ENCODE measurements at places on chromosomes 12 and 14.

DNA sequence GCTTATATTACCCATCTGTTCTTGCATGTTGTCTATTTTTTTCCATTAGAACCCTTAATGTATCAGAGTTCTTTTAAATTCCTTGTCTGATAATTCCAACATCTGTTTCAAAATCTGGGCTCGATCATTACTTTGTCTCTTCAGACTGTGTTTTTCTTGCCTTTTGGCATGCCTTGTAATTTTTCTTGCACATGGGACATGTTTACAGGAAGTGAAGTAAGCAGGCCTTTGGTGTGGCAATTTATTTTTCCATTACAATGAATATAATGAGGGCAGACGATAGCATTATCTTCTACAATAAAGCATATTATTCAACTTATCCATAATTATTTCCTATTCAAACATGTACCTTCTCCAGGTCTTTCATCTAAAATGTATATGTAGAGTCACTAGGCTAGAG lies 48.3 kb downstream of the STXBP6 start:
- DNase-seq: no peak

- DNase-seq: no peak
Observed at GRCh38 chr12:93626160-93626559, 51.0 kb upstream of the CRADD start.

- no peak for DNase-seq
Observed at GRCh38 chr12:14260011-14260993, 105.2 kb upstream of the ATF7IP start.

- DNase-seq: peak; percentile 31
Observed at GRCh38 chr14:54814076-54814475, 88.5 kb downstream of the GCH1 start.

- no peak for DNase-seq
Observed at GRCh38 chr12:26374934-26375680, 179.7 kb downstream of the SSPN start.

DNA sequence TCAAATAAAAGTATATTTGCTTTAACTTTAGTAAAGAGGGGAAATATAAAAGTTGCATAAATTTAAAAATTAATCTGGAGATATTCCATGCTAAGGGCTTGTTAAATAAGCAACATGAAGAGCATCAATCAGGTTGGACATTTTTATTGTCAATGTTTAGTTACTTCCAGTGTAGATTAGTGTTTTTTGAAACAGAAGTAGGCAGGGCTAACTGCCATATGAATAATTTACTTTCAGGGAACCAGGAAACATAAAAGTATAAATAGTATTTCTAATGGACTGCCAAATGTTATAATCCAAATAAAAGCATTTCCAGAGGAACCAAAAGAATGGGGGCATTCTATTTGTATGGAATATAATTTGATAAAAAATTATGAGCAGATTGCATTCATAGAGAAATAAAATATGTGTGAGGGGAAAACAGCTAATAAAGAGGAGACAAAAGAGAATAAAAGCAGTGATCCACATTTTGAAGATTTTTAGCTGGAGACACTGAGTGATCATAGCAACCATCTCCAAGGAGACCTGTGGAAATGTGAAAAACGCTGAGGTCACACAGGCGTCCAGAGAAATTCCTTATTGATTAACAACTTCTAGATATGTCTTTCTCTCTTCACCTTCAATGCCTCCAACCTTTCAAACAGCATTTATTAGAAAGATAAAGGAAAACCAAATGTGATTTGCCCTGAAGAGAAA lies 70.8 kb downstream of the SRGAP1 start:
- no peak for DNase-seq
